ENCODE measurements at places on chromosomes 4 and X. TPM values are rescaled to one million over a fixed set of nuclear protein-coding genes. Genes with fewer than 3 reads are reported as not detected.

DNA sequence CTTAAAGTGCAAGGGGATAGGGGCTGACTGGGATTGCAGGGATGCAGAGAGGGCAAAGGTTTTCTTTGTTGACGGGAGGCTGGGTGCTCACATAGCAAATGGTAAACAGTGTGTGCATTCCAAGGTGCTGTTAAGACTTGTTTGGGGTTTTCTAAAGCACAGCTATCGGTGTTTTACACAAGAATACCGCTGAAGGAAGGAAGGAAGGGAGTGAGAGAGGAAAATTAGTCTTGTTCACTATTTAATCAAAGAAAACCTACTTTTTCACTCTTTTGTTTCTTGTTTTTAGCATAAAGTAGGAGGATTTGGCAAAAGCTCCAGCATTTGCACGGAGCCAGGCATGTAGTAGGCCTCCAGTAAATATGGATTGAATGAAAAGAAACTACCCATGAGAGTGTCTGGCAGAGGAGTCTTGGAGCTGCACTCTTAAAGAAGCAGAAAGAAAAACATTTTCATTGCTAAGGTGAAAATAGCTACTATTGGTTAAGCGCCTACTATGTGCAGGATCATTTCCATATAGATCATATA, 99.7 kb downstream of the FIP1L1 start:
- DNase-seq = no peak

Gene MAGIX
- 3.0 TPM for polyA plus RNA-seq

- peak; percentile 22 for DNase-seq
Measured at GRCh38 chrX:16712548-16713155, at the start of gene CTPS2. Gene CTPS2, minus strand, starts transcription at chrX:16712669. Its CDS starts 9,767 bp downstream, at chrX:16702902.

GRCh38 chr4:98374643-98375042, 113.5 kb downstream of the RAP1GDS1 start:
- DNase-seq = no peak

DNA sequence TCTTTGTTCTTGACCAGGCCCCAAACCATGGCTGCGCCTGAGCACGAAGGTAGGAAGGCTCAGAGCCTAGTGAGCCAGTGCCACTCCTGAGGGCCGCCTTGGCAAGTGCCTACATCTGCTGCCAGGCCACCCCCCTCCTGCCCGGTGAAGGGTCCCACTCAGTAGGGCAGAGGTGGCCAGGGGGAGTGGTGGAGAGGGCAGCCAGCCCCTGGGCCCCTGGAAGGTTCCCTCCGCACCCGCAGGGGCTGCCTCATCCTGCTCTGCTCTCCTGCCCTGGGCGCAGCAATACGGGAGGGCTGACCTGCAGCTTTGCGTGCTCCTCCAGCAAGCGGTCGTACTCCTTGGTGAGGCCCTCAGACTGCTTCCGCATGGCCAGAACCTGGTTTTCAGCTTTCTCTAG, 14.0 kb downstream of the SLC6A8 start:
- DNase-seq = no peak

GRCh38 chrX:86039625-86040568, 7.5 kb downstream of the CHM start:
- no peak for DNase-seq

DNA sequence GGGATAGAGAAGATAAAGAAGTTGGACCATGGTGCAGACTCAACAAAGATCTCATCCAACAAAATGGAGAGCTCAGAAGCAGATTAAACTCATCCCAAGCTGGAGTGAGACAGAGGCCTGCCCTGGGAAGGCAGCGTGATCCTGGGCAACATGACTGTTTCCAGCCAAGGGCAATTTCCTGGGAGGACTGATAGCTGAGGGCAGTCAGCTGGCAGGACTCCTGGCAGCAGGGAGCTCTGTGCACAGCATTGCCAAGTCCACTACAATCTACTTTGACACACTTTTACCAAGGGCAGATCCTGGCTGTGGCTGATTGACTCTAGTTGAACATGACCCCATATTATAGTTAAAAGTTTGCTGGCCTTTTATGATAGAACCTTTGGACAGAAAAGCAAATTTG, 357.3 kb upstream of the RASGEF1B start:
- no peak for DNase-seq

Gene SSX5
- polyA plus RNA-seq = not detected

DNA sequence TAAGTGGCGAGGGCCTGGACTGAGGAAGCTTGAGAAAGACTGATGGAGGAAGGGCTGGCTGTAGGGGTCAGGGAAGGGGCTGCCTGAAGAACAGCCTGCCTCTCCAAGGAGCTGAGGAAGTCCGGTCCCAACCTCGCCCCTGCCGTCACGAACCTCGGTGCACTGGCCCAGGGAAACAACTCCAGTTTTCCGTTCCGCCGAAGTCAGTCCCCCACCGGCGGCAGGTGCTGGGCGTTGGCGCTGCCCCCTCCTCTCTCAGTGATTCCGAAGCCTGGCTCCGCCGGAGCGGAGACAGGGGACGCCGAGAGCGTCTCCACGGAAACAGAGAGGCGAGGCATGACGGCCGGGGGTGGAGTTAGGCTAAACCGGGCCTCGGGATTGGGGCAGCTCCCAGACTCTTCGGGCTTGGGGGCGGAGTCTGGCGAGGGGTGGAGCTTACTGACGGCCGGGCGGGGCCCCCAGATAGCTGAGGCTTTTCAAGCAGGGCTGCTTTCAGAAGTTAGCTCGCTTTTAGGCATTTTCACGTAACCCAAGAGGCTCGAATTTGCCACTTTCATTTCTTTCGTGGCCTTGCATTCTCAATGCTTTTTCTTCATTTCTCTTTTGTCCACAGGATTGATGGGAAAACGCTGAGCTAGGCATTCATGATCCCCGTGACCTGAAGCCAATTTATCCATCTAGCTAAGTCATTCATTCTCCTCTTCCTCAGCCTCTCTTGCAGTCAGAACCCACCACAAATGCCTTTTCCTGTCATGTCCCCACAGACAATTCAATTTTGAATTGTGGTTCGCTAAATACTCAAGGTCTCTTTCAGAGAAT, at the start of gene TTC29:
Gene TTC29 (minus strand): TSS at position 309 of the 819 bp plus-strand sequence. CDS start 5,969 bp downstream, outside the sequence.
- peak; percentile 96 for DNase-seq

DNA sequence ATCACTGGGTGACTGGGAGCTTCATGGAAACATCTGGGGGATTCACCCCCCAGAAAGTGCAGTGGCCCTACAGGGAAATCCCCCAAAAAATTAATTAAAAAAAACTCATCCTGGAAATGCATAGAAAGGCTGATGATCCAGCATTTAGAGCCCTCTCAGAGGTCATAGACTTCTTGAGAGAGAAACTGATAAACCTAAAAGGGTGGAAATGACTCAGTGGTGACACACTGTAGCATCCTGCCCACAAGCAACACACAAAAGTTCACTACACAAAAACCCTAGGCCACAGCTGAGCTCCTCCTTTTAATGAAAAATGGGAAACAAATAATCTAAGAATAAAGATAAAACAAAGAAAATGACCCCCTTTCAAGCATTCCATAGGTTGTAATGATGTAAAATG, 911.5 kb downstream of the GLUD2 start:
- DNase-seq = no peak

Gene AMTN
- 1.4 TPM for polyA plus RNA-seq

GRCh38 chrX:124194199-124194598, 138.3 kb upstream of the TEX13D start:
- no peak for DNase-seq

- DNase-seq = peak; percentile 9
Measured at GRCh38 chrX:109886122-109886761, 116.7 kb upstream of the TMEM164 start.

Gene TMPRSS11B
- polyA plus RNA-seq = 0.75 TPM

Gene TBC1D19
- 9.7 TPM for polyA plus RNA-seq

DNA sequence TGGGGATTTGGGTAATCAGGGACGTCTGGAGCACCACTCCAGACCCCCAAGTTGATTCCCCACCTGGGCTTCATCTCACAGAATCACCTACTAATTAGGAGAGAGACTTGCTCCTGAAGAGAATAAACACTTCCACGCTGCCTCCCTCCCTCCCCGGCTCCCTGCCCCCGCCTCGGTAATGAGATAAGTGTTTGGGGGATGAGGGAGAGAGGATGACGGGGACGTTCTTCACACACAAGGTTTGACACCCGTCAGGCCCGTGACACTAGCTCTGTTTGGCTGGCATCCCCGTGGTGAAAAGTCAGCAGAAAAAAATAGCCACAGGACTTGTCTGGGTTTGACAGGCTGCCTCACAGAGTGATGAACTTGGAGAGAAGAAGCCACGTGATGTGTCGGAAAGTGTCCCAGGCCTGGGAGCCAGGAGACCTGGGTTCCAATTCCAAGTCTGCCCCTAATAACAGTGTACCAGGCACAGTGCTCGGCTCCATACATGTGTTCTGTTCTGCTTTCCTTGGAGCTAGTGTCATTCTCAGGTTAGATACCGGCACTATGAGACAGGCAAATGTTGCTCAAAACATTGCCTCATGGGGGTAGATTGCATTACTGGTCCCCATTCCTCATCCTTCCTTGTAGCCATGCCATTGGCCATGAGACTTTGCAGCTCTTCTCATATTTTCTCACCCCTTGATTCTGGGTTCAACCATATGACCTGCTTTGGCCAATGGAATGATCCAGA, 578.0 kb downstream of the BCOR start:
- no peak for DNase-seq

Gene HEPH
- polyA plus RNA-seq = 1.2 TPM
